ENCODE measurements at places on chromosomes 16 and 17.

GRCh38 chr16:70777973-70778406 is 23.0 kb downstream of the VAC14 start:
- DNase-seq, result peak; percentile 13

- DNase-seq, result no peak
Measured at GRCh38 chr16:55868980-55869379, 6.2 kb downstream of the CES5A start.

DNA sequence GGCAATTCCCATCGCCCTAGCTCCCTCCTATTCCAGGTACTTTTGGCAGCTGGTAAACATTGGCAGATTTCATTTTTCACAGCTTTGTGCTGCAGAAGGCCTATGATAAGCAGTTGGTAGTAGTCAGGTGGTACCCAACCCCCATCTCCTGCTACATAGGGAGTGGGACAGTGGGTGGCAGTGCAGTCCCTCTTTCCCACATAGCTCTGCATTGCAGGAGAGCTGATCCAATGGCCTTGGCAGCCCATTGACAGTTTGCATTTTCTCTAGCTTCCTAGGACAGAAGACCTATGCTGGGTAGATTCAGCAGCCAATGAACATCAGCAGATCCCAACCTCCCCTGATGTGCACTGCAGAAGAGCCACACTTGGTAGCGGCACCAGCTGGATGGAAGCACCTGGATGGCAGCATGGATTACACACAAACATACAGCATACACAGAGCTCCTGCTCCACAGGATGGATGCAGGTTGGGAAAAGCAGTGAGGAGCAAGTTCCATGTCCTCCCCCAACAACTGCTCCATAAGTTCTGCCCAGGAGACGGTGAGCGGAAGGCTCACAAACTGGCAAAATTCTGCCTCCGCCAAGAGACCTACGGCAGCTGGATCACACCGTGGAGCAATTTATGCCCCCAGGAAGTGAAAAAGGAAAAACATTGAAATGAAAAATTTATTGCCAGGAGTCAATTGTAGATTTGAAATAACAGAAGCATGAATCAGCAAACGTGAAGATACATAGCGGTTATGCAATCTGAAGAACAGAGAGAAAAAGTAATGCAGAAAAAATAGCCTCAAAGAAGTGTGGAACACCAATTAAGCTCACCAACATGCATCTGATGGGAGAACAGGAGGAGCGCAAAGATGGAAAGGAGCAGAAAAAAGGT is 95.7 kb downstream of the CACNG1 start:
- DNase-seq, result peak; percentile 66

DNA sequence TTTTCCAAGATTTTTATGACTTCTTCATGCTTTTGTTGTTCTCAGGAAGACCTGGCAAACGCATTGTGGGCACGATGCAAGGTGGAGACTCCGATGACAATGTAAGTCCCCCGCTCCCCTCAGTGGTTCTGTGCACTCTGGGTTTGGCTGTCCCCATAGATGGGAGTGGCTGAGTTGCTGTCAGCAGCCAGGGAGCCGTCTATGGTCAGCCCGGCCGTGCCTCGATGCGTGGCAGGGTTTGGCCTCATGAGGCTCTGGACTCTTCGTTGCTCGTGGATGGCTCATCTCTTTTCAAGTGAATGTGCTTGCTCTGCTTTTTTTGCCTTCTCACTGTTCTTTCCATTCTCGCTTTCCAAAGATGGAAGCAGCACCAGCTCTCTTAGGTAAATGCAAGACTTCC is 31.9 kb downstream of the CLUAP1 start:
- DNase-seq, result no peak

DNA sequence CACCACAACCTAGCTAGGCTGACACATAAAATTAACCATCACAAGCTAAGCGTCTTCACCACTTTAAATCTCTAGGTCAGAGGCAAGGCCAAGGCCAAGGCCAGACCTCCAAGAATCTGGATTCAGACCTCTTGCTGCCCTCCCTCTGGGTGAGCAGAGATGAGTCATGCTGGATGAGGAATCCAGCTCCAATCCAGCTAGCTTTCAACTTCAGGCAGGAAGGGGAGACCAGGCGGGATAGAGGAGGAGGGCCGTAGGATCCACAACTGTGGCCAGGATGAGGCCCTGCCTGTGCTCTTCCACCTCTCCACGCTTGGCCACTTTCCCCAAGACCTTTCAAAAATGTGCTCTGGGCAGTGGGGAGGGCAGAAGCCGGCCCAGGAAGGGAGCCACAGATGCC is 14.7 kb downstream of the LRRC75A start:
- peak; percentile 78 for DNase-seq

- DNase-seq, result peak; percentile 45
Measured at GRCh38 chr16:630815-631405, at the start of gene WFIKKN1. TSS of gene WFIKKN1 (plus strand) at chr16:630985. CDS start at chr16:631254, 269 bp downstream.

GRCh38 chr17:14859542-14859941 is 405.6 kb downstream of the PMP22 start:
- no peak for DNase-seq

- DNase-seq, result no peak
Measured at GRCh38 chr16:77220427-77220826, 21.2 kb downstream of the SYCE1L start.

GRCh38 chr16:58409316-58409973 is 17.2 kb downstream of the GINS3 start:
- peak; percentile 60 for DNase-seq

DNA sequence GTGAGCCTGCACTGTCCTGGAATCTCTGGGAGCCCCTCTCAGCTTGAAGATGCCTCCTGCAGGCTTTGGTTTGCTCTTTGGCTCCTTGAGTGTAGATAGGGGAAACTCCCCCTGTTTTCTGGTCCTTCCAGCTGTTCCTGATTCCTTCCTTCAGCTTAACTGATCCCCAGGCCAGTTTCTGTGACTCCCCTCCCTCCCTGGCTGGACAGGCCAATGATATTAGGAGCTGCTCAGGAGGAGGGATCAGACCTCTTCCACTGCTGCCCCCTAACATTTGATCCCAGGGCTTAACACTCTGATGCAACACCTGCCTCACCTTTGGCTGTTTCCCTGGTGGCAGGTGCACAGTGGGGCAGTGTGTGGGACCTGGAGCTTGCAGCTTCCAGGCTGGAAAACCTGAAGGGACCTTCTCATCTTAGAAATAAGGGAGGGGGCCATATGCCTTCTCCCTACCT is at the start of gene TAC4:
Gene TAC4, minus strand, starts transcription at position 51 of the 455 bp plus-strand sequence. CDS start 52 bp downstream, outside the sequence.
- no peak for DNase-seq

- peak; percentile 32 for DNase-seq
Measured at GRCh38 chr17:17036524-17036998, 5.7 kb upstream of the MPRIP start.
